ENCODE measurements at places on chromosomes 6 and 20. TPM values are rescaled to one million over a fixed set of nuclear protein-coding genes. Genes with fewer than 3 reads are reported as not detected.

DNA sequence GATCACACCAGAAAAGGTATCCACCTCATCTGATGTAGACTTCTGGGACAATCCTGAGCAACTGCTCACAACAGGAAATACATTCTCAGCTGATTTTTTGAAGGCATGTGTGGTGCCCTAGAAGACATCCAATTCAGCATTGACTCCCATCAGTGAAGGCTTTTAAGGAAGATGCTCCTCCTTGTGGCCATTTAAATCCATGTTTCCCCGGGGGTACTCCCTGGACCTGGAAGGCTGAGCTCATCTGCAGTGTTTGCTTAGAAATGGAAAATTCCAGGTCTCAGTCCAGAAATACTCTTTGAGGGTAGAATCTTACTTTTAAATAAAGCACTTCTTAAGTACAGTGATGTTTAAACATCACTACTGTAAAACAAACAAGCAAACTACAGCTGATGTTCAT lies 195.5 kb upstream of the PDE10A start:
- H3K27me3 ChIP-seq: peaks cover 31% of the 10 kb centered on the region
- no peak overlapping the region for H3K4me3 ChIP-seq
- H3K27ac ChIP-seq: no peak overlapping the region
- H3K4me1 ChIP-seq: no peaks in the 10 kb centered on the region

The CCDC170 gene
- polyA plus RNA-seq: 1.6 TPM

The KIAA1755 gene
- 8.4 TPM for polyA plus RNA-seq

DNA sequence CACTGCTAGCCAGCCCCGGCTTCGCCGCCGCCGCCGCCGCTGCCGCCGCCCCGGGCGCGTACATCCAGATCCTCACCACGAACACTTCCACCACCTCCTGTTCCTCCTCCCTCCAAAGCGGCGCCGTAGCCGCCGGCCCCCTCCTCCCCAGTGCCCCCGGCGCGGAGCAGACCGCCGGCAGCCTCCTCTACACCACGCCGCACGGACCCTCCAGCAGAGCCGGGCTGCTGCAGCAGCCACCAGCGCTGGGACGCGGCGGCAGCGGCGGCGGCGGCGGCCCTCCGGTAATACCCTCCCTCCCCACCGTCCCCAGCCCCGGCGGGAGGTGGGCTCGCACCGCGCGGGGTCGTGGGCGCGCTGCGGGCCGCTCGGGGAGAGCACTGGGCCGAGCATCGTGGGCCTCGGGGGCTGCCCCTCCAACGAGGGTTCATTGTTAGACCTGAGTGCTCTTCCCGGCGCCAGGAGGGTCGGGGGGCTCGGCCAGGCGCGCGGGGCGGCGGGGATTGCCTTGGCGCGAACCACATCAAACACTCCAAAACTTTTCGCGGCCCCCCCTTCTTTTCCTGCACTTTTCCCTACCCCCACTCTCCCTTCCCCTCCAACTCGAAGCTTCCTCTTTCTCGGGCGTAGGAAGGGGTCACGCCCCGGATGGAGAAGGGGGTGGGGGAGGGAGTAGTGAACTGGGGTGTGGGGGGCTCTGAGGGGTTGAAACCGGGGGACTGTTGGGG lies 827 bp downstream of the E2F3 start:
- peak overlapping the region; percentile 87 for H3K4me3 ChIP-seq
- peaks cover 4% of the 10 kb centered on the region for H3K36me3 ChIP-seq
- peak overlapping the region; percentile 95 for H3K27ac ChIP-seq
- H3K4me1 ChIP-seq: peaks cover 7% of the 10 kb centered on the region

- peak; percentile 63 for DNase-seq
- H3K27ac ChIP-seq: no peak overlapping the region
- H3K4me1 ChIP-seq: no peaks in the 10 kb centered on the region
- H3K36me3 ChIP-seq: no peaks in the 10 kb centered on the region
- peak overlapping the region; percentile 73 for H3K4me3 ChIP-seq
Measured at GRCh38 chr6:26322645-26323482, 42.1 kb upstream of the BTN3A2 start.

GRCh38 chr20:22984008-22984407 lies 51.1 kb upstream of the SSTR4 start:
- no peak overlapping the region for H3K27ac ChIP-seq
- DNase-seq: no peak
- no peaks in the 10 kb centered on the region for H3K27me3 ChIP-seq
- no peaks in the 10 kb centered on the region for H3K4me1 ChIP-seq

- no peaks in the 10 kb centered on the region for H3K36me3 ChIP-seq
- H3K4me1 ChIP-seq: no peaks in the 10 kb centered on the region
- no peak overlapping the region for H3K4me3 ChIP-seq
- H3K27me3 ChIP-seq: peaks cover 11% of the 10 kb centered on the region
- DNase-seq: no peak
Measured at GRCh38 chr6:41255638-41256246, 27.6 kb downstream of the TREML4 start.

DNA sequence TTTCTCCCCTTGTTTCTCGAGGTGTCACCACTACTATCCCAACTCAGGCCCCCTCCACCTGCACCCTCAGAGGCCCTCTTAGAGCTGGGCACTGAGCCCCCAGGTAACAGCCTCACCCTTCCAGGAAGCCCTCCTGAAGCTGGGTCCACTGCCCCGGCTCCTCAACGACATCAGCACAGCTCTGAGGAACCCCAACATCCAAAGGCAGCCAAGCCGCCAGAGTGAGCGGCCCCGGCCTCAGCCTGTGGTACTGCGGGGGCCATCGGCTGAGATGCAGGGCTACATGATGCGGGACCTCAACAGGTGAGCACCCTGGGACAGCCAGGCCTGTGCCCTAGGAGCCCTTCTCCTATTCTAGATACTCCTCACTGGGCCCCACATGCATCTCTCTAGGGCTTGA lies 12.9 kb upstream of the ZBTB9 start:
- DNase-seq: no peak
- H3K4me3 ChIP-seq: no peak overlapping the region
- no peaks in the 10 kb centered on the region for H3K4me1 ChIP-seq
- no peaks in the 10 kb centered on the region for H3K27me3 ChIP-seq
- peaks cover 67% of the 10 kb centered on the region for H3K36me3 ChIP-seq

The OPN5 gene
- 0.06 TPM for polyA plus RNA-seq

DNA sequence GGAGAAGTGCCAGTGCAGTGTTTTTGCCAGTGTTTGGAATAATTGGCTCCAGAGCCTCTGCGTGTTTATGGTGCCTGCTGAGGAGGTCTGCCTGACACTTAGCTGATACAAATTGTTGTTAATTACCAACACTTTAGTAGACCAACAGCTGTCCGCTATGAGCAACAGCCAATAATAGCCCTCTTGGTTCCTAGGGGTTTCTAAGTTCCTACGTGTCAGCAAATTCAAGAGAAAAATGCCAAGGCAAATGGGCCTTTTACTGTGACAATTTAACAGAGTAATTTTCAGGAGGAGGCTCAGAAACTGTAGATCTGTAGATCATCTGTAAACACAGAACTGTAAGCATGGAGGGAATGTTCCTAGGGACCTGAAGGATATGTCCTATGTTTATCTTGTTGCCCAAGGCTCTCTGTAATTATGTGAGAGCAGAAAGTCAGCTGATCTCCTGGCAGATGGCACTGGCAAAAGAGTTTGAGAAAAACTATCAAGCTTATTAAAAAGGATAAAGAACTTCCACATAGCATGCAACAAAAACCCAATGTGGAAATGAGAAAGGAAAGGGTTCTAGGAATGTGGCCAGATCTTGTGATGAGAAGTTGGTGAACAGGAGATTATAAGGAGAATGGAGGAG lies 157.7 kb downstream of the GJA1 start:
- no peaks in the 10 kb centered on the region for H3K36me3 ChIP-seq
- H3K4me1 ChIP-seq: no peaks in the 10 kb centered on the region
- no peak overlapping the region for H3K4me3 ChIP-seq

The PAQR8 gene
- polyA plus RNA-seq: 36.1 TPM

DNA sequence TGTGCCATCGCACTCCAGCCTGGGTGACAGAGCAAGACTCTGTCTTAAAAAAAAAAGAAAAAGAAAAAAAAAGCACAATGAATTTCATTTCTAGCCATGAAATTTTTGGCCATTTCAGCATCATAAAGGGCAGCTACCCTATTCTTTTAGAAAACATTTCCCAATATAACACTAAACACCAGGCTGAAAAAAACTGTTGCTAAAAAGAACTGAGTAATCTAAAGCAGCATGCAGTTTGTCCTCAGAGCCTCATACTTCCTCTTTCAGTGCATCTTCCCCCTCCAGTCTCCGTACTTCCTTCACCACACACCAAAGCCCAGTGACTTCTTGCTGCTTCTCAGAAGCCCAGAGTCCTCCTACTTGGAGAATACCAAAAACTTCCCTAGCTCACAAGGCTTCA lies 5.6 kb upstream of the IFNGR1 start:
- H3K27me3 ChIP-seq: no peaks in the 10 kb centered on the region
- DNase-seq: no peak
- no peaks in the 10 kb centered on the region for H3K36me3 ChIP-seq
- peaks cover 17% of the 10 kb centered on the region for H3K4me1 ChIP-seq
- H3K27ac ChIP-seq: no peak overlapping the region

The RSPH4A gene
- polyA plus RNA-seq: 0.70 TPM

DNA sequence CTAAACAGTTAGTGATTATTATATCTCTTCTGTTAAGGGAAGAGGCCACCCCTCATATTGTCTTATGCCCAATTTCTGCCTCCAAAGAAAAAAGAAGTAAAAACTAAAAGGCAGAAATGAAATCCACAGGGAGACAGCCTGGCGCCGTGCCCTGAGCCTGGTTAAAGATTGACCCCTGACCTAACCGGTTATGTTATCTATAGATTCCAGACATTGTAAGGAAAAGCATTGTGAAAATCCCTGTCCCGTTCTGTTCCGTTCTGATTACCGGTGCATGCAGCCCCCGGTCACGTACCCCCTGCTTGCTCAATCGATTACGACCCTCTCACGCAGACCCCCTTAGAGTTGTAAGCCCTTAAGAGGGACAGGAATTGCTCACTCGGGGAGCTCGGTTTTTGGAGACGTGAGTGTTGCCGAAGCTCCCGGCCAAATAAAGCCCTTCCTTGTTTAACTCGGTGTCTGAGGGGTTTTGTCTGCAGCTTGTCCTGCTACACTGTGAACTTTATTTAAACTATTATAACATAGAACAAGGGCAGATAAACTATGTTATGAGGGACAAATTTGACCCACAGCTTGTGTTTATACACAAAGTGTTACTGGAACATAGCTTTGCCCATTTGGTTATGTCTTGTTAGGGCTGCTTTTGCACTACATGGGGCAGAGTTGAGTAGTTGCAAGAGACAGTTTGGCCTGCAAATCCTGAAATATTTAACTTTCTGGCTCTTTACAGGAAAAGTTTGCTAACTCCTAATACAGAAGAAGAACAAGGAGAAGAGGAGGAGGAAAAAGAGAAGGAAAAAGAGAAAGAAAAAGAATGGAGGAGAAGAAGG lies 49.6 kb downstream of the CD24 start:
- H3K27ac ChIP-seq: peak overlapping the region; percentile 33
- DNase-seq: peak; percentile 29
- H3K4me1 ChIP-seq: peaks cover 4% of the 10 kb centered on the region
- peak overlapping the region; percentile 21 for H3K4me3 ChIP-seq
- no peaks in the 10 kb centered on the region for H3K27me3 ChIP-seq
- no peaks in the 10 kb centered on the region for H3K36me3 ChIP-seq

DNA sequence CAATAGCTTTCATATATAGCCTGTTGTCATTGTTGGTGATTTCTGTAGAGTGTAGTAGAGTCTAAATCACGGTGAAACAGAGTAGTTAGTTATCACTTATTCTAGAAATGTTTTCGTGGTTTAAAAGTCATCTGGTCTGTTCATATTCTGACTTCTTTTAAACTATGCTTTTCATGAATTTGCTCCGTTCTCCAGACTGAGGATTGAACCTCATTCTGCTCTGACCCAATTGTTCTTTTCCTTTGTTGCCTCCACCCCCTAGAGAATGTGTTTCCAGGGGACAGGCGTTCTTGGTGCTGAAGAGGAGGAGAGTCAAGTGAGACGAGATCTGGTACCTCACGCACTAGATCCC lies 748 bp upstream of the ZNF292 start:
- H3K36me3 ChIP-seq: no peaks in the 10 kb centered on the region
- no peaks in the 10 kb centered on the region for H3K27me3 ChIP-seq
- H3K4me3 ChIP-seq: peak overlapping the region; percentile 88

DNA sequence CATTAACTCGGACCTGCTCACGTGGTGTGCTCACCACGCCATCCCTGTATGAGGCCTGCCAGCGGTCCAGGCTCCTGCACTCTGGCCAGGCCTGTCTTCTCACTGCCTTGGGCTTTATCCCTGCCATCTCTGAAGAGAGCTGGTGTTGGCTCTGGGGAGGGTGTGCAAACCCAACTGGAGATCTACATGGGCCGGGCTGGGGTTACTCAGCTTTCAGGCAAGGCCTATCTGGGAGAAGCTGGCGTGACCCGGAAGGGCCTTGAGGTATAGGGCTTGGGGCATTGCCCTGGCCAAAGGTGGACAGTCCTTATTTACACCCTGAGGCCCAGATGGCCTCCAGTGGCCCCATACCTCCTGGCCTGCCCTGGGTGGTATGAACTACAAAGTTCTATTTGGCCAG lies 5.0 kb downstream of the SLC29A1 start:
- no peaks in the 10 kb centered on the region for H3K27me3 ChIP-seq
- peaks cover 28% of the 10 kb centered on the region for H3K36me3 ChIP-seq
- H3K4me3 ChIP-seq: no peak overlapping the region
- peaks cover 48% of the 10 kb centered on the region for H3K4me1 ChIP-seq
- DNase-seq: no peak

The RHAG gene
- 1.3 TPM for polyA plus RNA-seq

The HLA-DRB1 gene
- polyA plus RNA-seq: 159 TPM

- H3K4me1 ChIP-seq: peaks cover 40% of the 10 kb centered on the region
- H3K36me3 ChIP-seq: peaks cover 42% of the 10 kb centered on the region
- H3K27me3 ChIP-seq: no peaks in the 10 kb centered on the region
- peak overlapping the region; percentile 73 for H3K27ac ChIP-seq
- no peak overlapping the region for H3K4me3 ChIP-seq
- peak; percentile 86 for DNase-seq
Measured at GRCh38 chr20:19964289-19965265, 52.6 kb upstream of the NAA20 start.

GRCh38 chr20:38825901-38826625 lies 20.6 kb downstream of the PPP1R16B start:
- no peaks in the 10 kb centered on the region for H3K4me1 ChIP-seq
- peaks cover 3% of the 10 kb centered on the region for H3K27me3 ChIP-seq
- H3K36me3 ChIP-seq: no peaks in the 10 kb centered on the region
- no peak for DNase-seq

GRCh38 chr6:168118935-168119334 lies 39.9 kb upstream of the FRMD1 start:
- H3K4me3 ChIP-seq: no peak overlapping the region
- no peak for DNase-seq
- H3K27me3 ChIP-seq: no peaks in the 10 kb centered on the region
- H3K27ac ChIP-seq: no peak overlapping the region
- H3K4me1 ChIP-seq: peaks cover 6% of the 10 kb centered on the region
- no peaks in the 10 kb centered on the region for H3K36me3 ChIP-seq

- peaks cover 19% of the 10 kb centered on the region for H3K36me3 ChIP-seq
- H3K4me1 ChIP-seq: peaks cover 97% of the 10 kb centered on the region
- peak; percentile 89 for DNase-seq
- H3K4me3 ChIP-seq: no peak overlapping the region
Measured at GRCh38 chr6:39203436-39204159, 25.7 kb downstream of the KCNK5 start.

Data from large intestine (tissue), 12 donors.